MCF 10A (cell line): ENCODE measurements at places on chromosomes 5 and 9.

GRCh38 chr5:161391016-161391415, 155.5 kb downstream of the GABRB2 start:
- no peaks in the 10 kb centered on the region for H3K36me3 ChIP-seq
- H3K27ac ChIP-seq = no peak overlapping the region
- no peak overlapping the region for H3K4me3 ChIP-seq
- H3K4me1 ChIP-seq = no peaks in the 10 kb centered on the region
- H3K27me3 ChIP-seq = peaks cover 3% of the 10 kb centered on the region
- DNase-seq = no peak

GRCh38 chr5:83718195-83718825, 2.3 kb downstream of the HAPLN1 start:
- H3K4me1 ChIP-seq = peaks cover 5% of the 10 kb centered on the region
- peaks cover 99% of the 10 kb centered on the region for H3K27me3 ChIP-seq
- no peak overlapping the region for H3K4me3 ChIP-seq
- DNase-seq = peak; percentile 67
- H3K36me3 ChIP-seq = no peaks in the 10 kb centered on the region
- H3K27ac ChIP-seq = no peak overlapping the region

GRCh38 chr9:115615821-115616665, 498.1 kb upstream of the TNC start:
- no peak overlapping the region for H3K4me3 ChIP-seq
- H3K27ac ChIP-seq = peak overlapping the region; percentile 61
- H3K36me3 ChIP-seq = peaks cover 6% of the 10 kb centered on the region
- no peaks in the 10 kb centered on the region for H3K27me3 ChIP-seq
- peak; percentile 79 for DNase-seq

- DNase-seq = peak; percentile 5
- H3K4me1 ChIP-seq = no peaks in the 10 kb centered on the region
- peaks cover 10% of the 10 kb centered on the region for H3K27me3 ChIP-seq
- no peak overlapping the region for H3K4me3 ChIP-seq
- H3K36me3 ChIP-seq = no peaks in the 10 kb centered on the region
- H3K27ac ChIP-seq = no peak overlapping the region
These were observed 411.3 kb upstream of the ARRDC3 start for GRCh38 chr5:91794455-91794854.

GRCh38 chr9:129146441-129146941, 31.6 kb downstream of the IER5L start:
- no peak for DNase-seq
- H3K27me3 ChIP-seq = no peaks in the 10 kb centered on the region
- H3K36me3 ChIP-seq = peaks cover 37% of the 10 kb centered on the region
- no peak overlapping the region for H3K27ac ChIP-seq

- H3K36me3 ChIP-seq = peaks cover 6% of the 10 kb centered on the region
- no peaks in the 10 kb centered on the region for H3K27me3 ChIP-seq
- no peak overlapping the region for H3K27ac ChIP-seq
- peaks cover 17% of the 10 kb centered on the region for H3K4me1 ChIP-seq
- no peak overlapping the region for H3K4me3 ChIP-seq
These were observed 40.4 kb upstream of the CTNNA1 start for GRCh38 chr5:138712791-138713190.

DNA sequence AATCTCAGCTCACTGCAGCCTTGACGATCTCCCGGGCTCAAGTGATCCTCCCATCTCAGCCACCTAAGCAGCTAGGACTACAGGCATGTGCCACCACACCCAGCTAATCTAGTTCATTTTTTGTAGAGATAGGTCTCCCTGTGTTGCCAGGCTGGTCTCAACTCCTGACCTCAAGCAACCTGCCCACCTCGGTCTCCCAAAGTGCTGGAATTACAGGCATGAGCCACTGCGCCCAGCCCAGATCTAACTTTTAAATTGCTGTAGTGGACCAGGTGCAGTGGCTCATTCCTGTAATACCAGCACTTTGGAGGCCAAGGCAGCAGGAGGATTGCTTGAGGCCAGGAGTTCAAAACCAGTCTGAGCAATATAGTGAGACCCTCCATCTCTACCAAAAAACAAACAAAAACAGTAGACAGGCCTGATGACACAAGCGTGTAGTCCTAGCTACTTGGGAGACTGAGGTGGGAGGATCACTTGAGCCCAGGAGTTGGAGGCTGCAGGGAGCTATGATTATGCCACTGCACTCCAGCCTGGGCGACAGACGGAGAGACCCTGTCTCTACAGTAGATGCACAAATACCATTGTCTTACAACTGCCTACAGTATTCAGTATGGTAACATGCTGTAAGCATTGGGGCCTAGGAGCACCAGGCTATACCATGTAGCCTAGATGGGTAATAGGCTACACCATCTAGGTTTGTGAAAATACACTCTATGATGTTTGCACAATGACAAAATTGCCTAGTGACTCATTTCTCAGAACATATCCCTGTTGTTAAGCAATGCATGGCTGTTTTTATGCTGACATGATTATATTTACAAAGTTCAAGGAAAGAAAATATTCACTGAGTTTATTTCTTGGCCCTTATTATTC, 1.5 kb upstream of the SIT1 start:
- DNase-seq = peak; percentile 82
- H3K27me3 ChIP-seq = no peaks in the 10 kb centered on the region
- no peak overlapping the region for H3K27ac ChIP-seq
- peaks cover 5% of the 10 kb centered on the region for H3K4me1 ChIP-seq
- no peaks in the 10 kb centered on the region for H3K36me3 ChIP-seq
- no peak overlapping the region for H3K4me3 ChIP-seq

DNA sequence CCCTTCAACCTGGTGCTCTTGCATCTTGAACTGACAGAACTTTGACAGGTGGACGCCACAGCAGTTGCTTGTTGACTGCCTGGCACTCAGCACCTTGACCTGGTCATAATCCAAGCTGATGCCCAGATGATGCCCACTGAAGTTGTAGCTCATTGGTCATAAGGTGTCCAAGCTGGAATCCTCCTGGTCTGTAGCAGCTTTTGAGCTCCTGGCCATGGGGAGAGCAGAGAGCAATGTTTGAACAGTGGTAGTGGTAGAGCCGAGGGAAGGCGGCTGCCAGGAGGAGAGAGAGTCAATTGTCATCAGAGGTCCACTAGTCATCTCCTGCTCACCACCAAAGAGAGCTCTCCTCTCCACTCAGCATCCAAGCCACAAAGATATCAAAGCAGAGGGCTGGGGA, 23.3 kb downstream of the CSF2 start:
- no peak for DNase-seq
- no peaks in the 10 kb centered on the region for H3K27me3 ChIP-seq
- H3K4me1 ChIP-seq = peaks cover 23% of the 10 kb centered on the region
- no peaks in the 10 kb centered on the region for H3K36me3 ChIP-seq
- no peak overlapping the region for H3K27ac ChIP-seq
- H3K4me3 ChIP-seq = no peak overlapping the region

DNA sequence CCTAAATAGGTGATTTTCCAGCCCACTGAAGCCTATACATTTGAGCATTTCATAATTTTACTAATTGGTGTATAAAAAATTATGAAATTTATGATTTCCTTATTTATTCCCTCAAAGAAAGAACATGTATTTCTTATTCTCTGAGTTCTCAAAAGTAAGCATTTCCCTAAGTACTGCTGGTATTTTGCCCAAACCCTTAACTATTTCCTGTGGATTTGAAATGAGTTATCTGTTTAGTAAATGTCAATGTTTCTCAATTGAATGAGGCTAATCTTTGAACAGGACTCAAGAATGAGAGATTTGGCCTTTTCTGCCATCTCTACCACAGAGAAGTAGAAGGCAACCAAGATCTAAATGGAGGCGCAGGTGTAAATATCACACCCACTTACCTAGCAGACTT, 751.7 kb downstream of the TLE1 start:
- H3K4me3 ChIP-seq = no peak overlapping the region
- DNase-seq = no peak
- no peaks in the 10 kb centered on the region for H3K27me3 ChIP-seq
- no peak overlapping the region for H3K27ac ChIP-seq

- no peaks in the 10 kb centered on the region for H3K27me3 ChIP-seq
- H3K27ac ChIP-seq = no peak overlapping the region
- no peak for DNase-seq
- no peaks in the 10 kb centered on the region for H3K36me3 ChIP-seq
- H3K4me3 ChIP-seq = no peak overlapping the region
These were observed 104.7 kb downstream of the SPOCK1 start for GRCh38 chr5:137394380-137394779.

GRCh38 chr5:72242796-72243475, 77.1 kb downstream of the MRPS27 start:
- H3K4me3 ChIP-seq = no peak overlapping the region
- peaks cover 10% of the 10 kb centered on the region for H3K36me3 ChIP-seq
- no peak overlapping the region for H3K27ac ChIP-seq
- H3K27me3 ChIP-seq = no peaks in the 10 kb centered on the region
- peaks cover 25% of the 10 kb centered on the region for H3K4me1 ChIP-seq
- no peak for DNase-seq

- H3K27me3 ChIP-seq = no peaks in the 10 kb centered on the region
- no peaks in the 10 kb centered on the region for H3K4me1 ChIP-seq
- no peak for DNase-seq
- no peak overlapping the region for H3K4me3 ChIP-seq
- no peaks in the 10 kb centered on the region for H3K36me3 ChIP-seq
These were observed 650.1 kb upstream of the COX7C start for GRCh38 chr5:85967681-85968080.

- DNase-seq = peak; percentile 5
- no peaks in the 10 kb centered on the region for H3K36me3 ChIP-seq
- H3K4me1 ChIP-seq = no peaks in the 10 kb centered on the region
- H3K27ac ChIP-seq = no peak overlapping the region
These were observed 461.3 kb upstream of the CLINT1 start for GRCh38 chr5:158320178-158320674.

DNA sequence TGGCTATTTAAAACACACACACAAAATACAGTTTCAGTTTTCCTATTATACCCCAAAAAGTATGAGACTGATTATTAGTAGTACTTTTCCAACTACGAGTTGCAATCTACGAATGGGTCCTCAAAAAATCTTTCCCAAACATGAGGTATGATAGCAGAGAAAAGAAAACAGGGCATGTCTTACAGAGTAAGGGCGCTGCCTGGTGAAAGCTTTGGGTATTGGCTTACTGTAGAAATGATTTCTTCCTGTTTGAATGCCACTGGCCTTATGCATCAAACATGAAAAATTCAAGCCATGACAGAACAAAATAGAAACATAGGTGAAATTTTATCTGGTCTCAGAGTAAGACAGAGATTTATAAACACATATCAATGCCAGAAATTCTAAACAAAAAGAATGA, 448.0 kb downstream of the SPOCK1 start:
- H3K27ac ChIP-seq = no peak overlapping the region
- no peak for DNase-seq
- no peaks in the 10 kb centered on the region for H3K27me3 ChIP-seq
- H3K4me3 ChIP-seq = no peak overlapping the region
- peaks cover 8% of the 10 kb centered on the region for H3K4me1 ChIP-seq

GRCh38 chr5:35736280-35736679, 118.6 kb downstream of the SPEF2 start:
- no peak overlapping the region for H3K27ac ChIP-seq
- DNase-seq = no peak
- no peaks in the 10 kb centered on the region for H3K36me3 ChIP-seq
- no peaks in the 10 kb centered on the region for H3K27me3 ChIP-seq
- H3K4me3 ChIP-seq = no peak overlapping the region

DNA sequence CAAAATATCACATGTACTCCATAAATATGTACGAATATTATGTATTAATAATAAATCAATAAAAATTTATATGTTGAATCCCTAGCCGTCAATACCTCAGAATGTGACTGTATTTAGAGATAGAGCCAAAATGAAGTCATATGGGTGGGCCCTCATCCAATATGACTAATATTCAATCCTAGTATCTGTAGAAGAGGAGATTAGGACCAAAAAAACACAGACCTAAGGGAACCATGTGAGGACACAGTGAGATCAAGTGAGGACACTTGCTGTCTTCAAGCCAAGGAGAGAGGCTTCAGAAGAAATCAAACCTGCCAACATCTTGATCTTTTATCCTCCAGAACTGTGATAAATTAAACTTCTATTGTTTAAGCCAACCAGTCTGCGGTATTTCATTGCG, 3.7 kb upstream of the AMACR start:
- H3K27ac ChIP-seq = no peak overlapping the region
- peaks cover 6% of the 10 kb centered on the region for H3K4me1 ChIP-seq
- no peaks in the 10 kb centered on the region for H3K36me3 ChIP-seq
- H3K27me3 ChIP-seq = no peaks in the 10 kb centered on the region
- DNase-seq = no peak
- H3K4me3 ChIP-seq = no peak overlapping the region

DNA sequence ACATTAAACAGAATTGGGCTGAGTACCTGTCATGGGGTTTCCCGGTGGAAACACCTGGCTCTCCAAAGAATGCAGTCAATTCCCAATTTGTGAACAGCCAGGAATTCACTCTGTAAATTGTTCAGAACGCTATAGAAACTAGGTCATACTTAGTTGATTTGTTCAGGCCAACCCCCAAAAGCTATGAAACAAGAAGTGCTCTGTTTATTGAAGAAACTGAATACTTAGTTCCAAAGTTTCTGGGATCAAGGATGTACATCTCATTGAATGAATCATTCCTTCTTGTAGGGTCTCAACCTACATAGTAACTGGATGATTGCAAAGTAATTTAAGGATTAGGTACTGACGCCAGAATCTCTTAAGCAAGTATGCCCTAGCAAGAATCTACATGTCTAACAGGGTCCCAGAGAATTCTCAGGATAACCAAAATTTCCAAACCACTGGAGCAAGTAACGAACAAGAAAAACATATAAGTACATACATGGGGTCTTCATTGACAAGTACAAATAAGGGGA, 659 bp upstream of the TUSC1 start:
- H3K27ac ChIP-seq = no peak overlapping the region
- peak overlapping the region; percentile 83 for H3K4me3 ChIP-seq
- DNase-seq = peak; percentile 37
- no peaks in the 10 kb centered on the region for H3K27me3 ChIP-seq
- H3K4me1 ChIP-seq = peaks cover 10% of the 10 kb centered on the region

DNA sequence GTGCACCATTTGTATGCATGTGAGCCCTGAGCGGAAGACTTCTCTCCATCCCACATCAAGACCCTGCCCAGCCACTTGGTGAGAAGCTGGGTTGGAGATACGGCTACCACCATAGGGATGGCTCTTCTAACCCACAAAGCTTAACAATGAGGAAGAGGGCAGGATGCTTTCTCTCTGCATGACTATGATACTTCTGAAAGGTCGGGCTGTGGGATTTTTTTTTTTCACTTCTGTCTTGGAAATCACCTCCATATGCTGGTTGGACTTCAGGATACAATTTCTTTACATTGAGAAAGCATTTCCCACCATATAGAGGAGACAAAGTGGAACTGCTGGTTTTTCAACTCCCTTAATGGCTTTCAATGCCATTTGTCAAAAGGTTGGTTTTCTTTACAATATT, 30.5 kb downstream of the ZNF366 start:
- no peak overlapping the region for H3K27ac ChIP-seq
- no peak overlapping the region for H3K4me3 ChIP-seq
- H3K4me1 ChIP-seq = peaks cover 33% of the 10 kb centered on the region
- H3K27me3 ChIP-seq = no peaks in the 10 kb centered on the region

DNA sequence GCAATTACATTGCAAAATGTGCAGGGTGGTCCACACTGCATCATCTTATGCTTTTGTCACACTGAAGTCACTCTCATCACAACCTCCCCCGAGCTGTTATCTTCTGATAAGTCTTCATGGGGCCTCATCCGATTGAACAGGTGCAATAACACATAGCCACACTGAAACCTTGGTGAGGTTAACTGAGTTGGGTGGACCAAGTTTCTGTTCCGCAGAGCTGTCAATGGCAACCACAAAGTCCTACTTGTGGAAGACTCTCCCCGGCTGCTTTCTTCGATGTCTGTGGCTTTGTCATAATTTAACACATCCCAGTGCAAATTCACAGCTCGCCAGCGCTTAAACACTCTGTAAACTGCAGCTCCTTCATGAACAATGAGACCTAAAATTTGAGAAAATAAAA, 112.2 kb downstream of the MARCHF11 start:
- no peak overlapping the region for H3K27ac ChIP-seq
- H3K36me3 ChIP-seq = no peaks in the 10 kb centered on the region
- peaks cover 32% of the 10 kb centered on the region for H3K27me3 ChIP-seq
- no peak for DNase-seq
- H3K4me1 ChIP-seq = peaks cover 4% of the 10 kb centered on the region
